ENCODE measurements at places on chromosomes 16 and 17. TPM values are rescaled to one million over a fixed set of nuclear protein-coding genes. Genes with fewer than 3 reads are reported as not detected.

The PLA2G15 gene
- polyA plus RNA-seq, result 12.2 TPM

The GNG13 gene
- polyA plus RNA-seq, result 3.6 TPM

The HES7 gene
- polyA plus RNA-seq, result not detected

The TEKT5 gene
- polyA plus RNA-seq, result not detected

The LAT gene
- 4.1 TPM for polyA plus RNA-seq

The FOXC2 gene
- polyA plus RNA-seq, result 0.71 TPM
